SW480 (cell line): ENCODE measurements at places on chromosomes 4 and X.

- DNase-seq = no peak
These were observed 424 bp upstream of the ZNF330 start for GRCh38 chr4:141220271-141220670.

GRCh38 chr4:126268106-126268505, 953.4 kb downstream of the FAT4 start:
- no peak for DNase-seq

DNA sequence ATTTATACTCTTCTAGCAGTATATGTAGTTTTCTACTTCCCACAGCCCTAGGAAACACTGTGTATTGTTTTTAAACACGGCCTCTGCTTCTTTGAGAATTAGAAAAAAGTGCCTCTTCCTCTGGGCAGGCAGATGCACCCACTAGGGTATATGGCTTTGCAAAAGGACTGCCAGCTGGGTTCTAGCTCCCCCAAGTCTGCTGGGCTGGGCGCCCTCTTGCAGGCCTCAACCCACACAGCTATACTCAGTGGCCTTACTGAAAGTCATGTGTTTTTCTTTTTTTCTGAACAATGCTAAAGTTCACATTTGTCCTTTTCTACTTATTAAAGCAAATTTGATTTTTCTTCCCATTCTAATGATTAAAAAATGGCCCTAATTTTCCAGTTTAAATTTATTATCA, 35.5 kb upstream of the BMPR1B start:
- no peak for DNase-seq

DNA sequence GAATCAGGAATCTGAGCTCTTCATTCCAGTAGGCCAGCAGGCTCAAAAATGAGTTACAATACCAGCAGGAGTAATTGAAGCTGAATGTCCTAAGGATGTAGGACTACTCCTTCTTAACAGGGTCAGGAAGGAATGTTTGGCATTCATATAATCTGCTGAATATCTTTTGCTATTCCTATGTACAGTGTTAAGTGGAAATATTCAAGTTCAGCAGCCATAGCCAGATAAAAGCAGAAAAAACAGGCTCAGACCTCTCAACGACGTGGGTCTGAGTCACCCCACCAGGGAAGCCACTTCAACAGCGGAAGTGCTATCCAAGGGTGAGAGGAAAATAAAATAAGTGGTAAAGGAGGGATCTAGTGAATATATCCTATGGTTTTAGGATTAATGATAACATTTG, 577.0 kb downstream of the SPOCK3 start:
- no peak for DNase-seq

DNA sequence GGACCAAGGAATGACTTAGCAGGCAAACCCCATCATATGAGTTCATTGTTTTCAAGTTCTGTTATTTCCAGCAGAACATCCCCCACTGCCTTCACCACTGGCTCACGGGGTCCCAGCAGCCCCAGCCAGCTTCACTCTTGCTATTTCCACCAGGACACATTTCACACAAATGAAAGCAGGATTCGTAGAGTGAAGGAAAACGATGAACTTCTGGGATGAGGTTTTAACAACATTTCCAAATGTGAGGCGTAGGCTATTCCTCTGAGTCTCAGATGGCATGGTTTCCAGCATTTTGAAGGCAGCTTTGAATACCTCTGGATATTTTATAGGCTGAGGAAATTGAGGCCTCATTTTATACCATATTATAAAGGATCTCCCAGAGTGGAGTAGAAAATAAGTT, 32.9 kb upstream of the EGFL6 start:
- DNase-seq = no peak

DNA sequence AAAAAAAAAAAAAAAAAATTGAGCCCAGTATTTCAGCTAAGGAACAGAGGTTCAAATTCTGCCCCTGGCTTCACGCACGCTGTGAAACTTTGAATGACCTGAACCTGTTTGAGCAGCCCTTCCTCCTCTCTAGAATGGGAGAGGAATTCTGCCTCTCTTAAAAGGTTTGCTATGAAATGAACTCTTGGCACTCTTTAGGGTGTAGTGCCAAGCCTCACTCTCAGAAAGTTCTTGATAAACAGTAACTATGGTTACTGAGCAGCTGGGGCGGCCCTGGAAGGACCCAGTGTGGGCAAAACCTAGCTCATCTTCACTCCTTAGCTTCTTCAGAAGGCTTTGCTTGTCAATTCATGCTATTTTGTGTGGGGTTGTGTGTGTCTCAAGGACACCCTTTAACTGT, 73.7 kb downstream of the GEMIN8 start:
- no peak for DNase-seq

GRCh38 chr4:71460371-71460770, 121.6 kb downstream of the SLC4A4 start:
- no peak for DNase-seq

- no peak for DNase-seq
These were observed 27.5 kb downstream of the UBE2D3 start for GRCh38 chr4:102799816-102800215.

GRCh38 chr4:141922236-141922635, 285.9 kb downstream of the IL15 start:
- DNase-seq = no peak

DNA sequence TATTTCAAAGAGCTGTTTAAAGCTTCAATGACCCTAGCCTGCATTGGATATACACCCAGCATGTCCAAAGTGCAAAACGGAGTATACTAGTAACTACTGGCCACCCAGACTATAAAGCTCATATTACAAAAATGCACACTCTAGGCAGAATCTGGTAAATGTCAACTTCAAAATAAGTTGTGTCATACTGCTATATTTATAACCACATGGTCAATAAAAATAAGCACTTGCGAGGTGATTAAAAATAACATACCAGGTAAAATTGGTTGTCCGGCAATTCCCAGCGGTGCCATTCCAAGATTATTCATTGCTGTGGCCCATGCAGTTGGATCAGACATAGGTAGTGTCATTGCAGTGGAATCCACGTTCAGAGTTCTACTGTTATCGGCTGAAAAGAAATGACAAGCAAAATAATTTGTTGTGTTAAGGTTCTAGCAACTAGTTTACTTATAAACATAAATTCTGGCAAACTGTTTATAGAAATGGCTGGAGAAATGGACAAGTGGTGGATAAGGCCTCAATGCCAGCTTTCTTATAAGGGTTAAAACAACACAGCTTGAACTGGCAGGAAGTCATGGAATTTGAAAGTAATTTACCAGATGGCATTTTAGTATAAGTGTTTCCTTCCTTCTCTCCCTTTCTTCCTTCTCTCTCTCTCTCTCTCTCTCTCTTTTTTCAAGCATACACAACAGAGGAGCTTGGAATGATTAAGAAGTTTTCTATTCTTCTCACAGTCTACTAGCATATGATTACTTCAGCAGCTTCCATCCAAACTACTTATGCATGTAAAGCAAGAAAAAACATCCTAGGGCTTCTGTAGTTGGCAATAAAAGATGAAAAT, 199.9 kb downstream of the ENOX2 start:
- DNase-seq = no peak
